NCI-H446 treated with DMSO at 0.1 percent for 48 hours (cell line): ENCODE measurements at places on chromosomes 16 and 17.

DNA sequence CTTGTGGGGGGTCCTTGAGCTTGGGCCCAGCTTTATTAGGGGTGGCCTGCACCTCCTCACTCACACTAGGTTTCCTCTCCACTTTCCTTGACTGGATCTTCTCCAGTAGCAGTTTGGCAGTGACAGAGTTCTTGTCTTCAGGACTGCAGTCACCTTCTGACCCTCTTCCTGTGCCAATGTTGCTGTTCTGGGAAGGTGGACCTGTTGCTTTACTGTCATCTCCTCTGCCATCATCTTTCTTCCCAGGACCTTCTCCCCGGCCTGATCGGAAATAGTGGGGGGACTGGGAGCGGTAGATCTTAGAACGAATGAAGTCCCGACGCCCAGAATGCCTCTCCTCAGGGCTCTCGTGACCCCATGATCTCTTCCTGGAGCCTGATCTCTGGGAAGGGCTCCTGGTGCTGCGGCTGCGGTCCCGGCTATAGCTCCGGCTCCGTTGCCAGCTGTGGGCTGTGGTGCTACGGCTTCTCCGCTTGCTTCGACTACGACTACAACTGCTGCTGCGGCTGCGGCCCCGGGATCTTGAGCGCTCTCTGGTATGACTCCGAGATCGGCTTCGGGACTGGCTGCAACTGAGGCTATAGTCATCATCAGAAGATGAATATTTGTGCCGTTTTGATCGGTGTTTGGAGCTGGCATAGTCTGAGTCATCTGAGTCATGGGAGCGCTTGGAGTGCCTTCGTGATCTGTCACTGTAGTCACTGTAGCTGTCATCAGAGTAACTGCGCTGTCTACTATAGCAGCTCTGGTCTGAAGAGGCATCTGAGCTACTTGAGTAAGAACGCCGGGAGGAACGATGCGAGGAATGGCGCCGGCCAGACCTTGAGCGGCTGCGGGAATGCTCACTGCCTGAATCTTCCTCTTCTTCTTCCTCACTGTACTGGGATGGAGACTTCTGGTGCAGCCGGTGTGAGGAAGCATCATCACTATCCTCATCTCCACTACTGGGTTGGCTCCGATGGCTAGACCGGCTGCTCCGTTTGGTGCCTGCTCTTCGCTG lies 9.5 kb upstream of the ITGA2B start:
- DNase-seq = no peak

- DNase-seq = no peak
These were observed 617.7 kb upstream of the CDH11 start for GRCh38 chr16:65739518-65739917.

DNA sequence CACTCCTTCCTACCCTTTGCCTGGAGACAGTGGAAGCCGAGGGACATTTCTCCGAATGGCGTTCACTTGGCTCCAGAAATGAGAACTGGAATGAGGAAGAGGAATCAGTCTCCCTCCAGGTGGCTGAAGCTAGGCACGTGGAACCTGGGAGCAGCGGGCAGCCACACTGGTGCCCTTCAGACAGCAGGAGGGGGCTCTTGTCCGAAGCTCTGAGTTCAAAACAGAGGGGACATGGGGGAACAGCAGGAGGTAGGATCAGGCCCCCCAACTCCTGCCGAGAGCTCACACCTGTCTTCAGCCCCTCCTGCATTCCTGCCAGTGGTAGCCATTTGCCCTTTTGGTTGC lies 41.5 kb downstream of the TMEM235 start:
- no peak for DNase-seq

DNA sequence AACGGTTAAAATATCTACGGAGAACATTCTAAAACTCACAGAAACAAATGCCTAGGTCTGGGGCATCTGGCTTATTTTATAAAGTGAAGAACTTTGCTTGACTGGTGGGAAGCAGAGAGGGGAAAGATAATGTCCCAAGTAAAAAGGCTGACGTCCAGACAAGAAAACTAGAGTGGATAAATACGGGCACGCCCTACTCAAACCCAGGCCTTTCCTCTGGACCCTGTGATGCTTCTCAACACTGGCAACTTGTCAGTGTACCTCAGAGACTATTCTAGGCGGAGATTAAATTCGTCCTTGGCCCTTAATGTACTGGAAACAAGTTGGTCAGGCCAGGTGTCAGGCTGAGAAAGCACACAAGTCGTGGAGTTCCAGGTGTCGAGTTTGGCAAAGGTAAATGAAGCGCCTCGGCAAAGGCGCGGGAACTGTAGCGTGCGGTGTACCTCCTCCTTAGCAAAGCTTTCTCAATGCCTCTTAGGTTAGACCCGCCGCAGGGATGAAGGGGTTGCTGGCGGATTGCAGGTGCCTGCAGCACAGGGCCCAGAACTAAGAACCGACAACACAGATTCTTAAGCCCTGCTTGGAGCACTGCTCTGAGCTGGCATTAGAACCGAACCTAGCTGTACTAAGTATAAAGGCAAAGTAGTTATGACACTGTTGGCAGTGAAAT lies 668 bp upstream of the UNK start:
- no peak for DNase-seq

DNA sequence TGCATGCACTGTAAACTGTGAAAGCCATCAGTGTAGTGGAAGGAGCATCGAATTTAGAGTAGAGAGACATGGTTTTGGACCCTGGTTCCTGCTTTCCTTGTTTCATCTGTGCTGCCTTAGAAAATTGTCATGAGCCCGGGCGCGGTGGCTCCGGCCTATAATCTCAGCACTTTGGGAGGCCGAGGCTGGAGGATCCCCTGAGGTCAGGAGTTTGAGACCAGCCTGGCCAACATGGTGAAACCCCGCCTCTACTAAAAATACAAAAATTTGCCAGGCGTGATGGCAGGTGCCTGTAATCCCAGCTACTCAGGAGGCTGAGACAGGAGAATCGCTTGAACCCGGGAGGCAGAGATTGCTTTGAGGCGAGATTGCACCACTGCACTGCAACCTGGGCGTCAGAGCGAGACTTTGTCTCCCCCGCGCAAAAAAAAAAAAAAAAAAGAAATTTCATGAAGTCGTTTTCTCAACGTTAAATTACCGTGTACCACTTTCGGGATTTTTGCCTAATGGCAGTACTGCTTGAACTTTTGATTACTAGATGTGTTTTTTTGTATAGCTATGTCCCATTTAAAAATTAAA lies 912 bp downstream of the COQ7 start:
- DNase-seq = no peak

DNA sequence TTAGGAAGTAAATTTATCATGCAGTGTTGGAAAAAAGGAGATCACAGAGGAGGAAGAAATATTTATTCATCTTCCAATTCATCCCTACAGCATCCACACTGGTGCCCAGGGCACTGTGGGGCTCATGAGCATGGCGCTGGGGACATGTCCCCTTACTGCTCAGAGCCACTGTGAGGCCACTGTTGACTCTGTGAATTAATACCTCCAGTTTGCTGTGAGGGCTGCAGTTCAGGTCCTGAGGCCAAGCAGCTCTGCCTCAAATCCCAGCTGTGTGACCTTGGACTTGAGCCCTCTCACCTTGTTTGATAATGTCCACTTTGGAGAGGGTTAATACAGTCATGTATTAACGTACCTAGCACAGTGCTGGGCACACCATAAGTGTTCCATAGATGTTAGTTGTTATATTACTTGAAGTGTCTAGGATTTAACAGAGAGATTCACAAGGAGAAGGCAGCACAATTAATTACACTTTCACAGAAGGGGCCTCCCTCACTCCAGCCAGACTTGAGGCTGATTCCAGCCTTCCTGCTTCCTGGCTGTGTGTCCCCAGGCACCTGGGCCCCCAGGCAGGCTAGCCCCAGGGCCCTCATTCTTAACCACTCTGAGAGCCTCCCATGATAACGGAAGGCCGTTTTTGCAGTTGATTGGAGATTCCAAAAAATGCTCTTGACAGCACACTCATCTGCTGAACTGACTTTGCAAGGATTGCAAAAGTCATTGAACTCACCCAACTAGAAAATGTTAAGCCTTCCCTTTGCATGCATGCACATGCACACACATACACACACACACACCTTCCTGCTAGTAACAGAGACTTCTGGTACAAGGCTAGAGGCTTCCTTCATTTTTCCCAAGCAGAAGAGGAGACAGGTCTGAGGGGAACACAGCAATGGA lies 29.4 kb downstream of the KATNIP start:
- DNase-seq = no peak

DNA sequence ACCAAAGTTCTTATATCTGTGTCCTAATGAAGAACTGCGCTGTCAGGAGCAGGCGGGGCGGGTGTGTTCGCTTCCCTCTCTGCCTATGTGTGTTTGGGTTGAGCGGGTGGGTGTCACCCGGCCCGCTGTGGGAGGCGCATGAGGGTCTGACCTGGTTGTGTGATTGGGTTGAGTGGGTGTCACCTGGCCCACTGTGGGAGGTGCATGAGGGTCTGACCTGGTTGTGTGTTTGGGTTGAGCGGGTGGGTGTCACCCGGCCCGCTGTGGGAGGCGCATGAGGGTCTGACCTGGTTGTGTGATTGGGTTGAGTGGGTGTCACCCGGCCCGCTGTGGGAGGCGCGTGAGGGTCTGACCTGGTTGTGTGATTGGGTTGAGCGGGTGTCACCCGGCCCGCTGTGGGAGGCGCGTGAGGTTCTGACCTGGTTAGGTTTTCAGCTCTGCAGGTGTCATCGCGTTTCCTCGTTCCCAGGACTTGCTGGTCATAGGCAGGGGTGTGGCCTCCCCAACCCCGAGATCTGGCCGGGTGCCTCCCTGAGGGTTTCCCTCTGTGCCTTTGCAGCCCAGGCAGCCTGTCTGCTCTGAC lies 69.6 kb upstream of the ZNF750 start:
- no peak for DNase-seq

DNA sequence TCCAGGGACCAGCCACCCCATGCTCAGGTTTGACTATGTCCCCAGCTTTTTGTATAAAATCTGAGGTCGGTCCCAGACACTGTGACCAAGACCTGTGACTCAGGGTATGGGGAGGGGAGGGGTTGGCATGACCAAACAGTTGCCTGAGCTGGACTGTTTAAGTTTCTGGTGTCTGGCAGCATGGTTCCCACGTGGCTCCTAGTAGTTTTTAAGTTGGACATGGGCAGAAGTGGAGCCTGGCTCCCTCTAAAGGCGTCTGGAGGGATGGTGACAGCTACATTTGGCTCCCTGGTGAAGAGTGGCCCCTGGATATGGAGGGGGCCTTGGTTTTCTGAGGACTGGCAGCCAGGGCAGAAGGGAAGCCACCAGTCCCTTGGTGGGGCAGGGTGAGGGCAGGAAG lies 7.9 kb downstream of the SMCR8 start:
- DNase-seq = no peak

DNA sequence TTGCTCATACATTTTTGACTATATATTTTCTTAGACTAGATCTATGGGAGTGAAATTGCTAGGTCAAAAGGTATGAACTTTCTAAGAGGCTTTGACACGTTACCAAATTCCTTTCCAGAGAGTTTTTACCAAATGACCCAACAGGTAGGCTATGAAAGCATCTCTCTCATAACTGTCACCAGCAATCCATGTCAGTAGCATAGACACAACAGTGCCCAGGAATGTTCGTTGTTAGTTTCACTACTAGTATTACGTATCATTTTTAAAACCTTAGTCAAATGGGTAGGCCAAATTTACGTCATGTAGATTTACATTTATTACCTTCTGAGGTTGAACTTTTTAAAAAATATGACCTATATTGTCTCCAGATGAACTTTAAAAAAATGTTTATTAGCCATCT lies 66.8 kb downstream of the MARCHF10 start:
- DNase-seq = no peak

- DNase-seq = no peak
These were observed 7.7 kb downstream of the RTN4RL1 start for GRCh38 chr17:2017274-2017941.

- DNase-seq = no peak
These were observed 7.8 kb downstream of the NR1D1 start for GRCh38 chr17:40092581-40092980.
